ENCODE measurements at places on chromosomes 1 and 21.
A peak's percentile ranks its signal among the peaks of the same experiment; 100 is the strongest.

DNA sequence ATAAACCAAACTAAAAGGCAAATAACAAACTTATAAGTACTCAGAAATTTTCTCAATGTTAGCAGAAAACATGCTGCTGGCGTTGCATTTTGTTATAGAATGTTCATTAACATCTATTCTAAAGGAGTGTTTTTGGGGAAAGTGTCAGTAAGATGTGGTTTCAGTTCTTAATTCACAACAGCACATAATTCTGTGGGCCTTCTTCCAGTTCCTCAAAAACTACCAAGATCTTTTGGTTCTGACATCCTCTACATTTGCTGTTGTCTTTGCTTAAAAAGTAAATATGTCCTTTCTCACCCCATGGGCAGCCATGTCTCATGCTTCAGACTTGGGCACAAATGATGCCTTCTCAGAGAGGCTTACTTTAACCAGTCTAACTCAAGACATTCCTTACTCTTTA, 152.5 kb downstream of the CDC7 start:
- DNase-seq, result peak; percentile 47

- DNase-seq, result no peak
Observed at GRCh38 chr21:30349572-30349971, 1.2 kb upstream of the KRTAP23-1 start.

DNA sequence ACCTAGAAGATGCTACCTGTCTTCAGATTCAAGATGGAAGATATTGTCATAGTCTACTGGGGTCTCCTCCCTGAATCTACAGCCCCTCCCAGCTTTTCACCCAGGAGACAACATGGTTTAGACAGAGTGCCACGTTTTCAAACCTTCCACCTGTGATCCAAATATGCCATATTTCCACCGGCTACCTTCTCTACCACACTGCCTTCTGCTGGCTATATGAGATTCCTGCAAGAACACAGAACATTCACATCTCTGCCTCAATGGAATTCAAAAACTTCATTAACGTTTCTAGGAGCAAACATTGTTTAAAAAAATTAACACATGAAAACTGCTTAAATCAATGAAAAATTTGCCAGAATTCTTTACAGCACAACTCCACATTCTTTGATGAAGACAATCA, 12.9 kb upstream of the LELP1 start:
- DNase-seq, result no peak

GRCh38 chr1:1373815-1374588, 1.0 kb downstream of the AURKAIP1 start:
- no peak for DNase-seq

DNA sequence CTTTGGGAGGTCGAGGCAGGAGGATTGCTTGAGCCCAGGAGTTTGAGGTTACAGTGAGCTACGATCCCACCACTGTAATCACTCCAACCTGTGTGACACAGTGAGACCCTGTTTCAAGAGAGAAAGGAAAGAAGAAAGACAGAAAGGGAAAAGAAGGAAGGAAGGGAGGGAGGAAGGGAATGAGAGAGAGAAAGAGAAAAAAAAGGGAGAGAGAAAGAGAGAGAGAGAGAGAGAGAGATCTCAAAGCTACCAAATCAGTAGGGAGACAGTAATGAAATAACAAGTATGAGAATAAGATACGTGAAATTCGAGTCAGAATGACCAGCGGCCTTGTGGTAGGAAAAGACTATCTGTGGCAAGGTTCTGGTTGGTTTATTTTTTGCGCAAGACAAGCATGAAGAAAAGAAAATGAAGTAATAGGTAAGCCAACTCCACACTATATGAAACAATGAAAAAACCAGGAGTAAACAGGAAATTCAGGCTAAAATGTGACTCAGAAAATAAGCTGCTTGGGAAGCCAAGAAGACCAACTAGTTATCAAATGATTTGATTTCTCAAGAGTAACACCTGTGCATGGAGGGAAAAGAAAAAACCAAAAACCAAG, 8.9 kb downstream of the MTF1 start:
- no peak for DNase-seq

GRCh38 chr1:61255358-61255703, 173.0 kb downstream of the NFIA start:
- no peak for DNase-seq

DNA sequence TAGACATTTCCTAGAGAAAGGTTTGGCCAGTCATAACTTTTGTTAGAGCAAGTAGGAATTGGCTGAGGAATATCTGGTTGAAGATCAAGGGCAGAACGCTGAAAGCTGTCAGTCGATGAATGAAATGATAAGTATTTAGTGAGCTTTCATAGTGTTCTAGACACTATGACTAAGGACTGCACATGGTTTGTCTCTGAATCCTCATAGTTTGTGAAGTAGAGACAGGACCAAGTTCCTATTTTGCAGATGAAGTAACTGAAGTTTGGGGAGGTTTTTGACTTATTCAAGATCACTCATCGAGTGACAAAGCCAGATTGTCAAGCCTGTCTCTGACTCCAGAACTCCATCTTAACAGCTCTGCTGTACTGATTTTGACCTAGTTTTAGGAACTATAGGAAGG, 4.7 kb downstream of the ELOA start:
- DNase-seq, result no peak

- DNase-seq, result no peak
Observed at GRCh38 chr1:7186382-7187111, 401.3 kb downstream of the CAMTA1 start.

- DNase-seq, result no peak
Observed at GRCh38 chr1:9671377-9672140, 20.0 kb downstream of the PIK3CD start.

DNA sequence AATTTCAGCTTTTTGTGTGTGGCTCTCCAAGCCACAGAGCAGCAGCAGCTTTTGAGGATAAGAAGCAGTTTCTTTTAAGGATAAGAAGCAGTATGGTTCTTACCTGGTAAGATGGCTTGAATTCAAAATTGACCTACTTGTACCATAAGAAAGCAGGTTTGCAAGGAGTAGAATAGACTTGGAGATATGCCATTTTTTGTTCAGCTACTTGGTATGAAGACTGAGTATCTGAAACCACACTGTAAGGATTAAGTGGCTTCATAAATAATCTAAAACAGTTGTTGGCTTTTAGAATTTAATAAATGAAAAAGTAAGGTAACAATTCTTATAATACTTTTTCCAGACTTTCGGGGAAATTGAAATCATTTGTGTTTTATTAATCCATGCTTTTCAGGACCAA, 74.2 kb downstream of the ATF6 start:
- DNase-seq, result no peak

GRCh38 chr1:178143730-178144690, 50.1 kb downstream of the RASAL2 start:
- no peak for DNase-seq

GRCh38 chr1:23619299-23620188, 60.2 kb upstream of the ID3 start:
- DNase-seq, result peak; percentile 87

DNA sequence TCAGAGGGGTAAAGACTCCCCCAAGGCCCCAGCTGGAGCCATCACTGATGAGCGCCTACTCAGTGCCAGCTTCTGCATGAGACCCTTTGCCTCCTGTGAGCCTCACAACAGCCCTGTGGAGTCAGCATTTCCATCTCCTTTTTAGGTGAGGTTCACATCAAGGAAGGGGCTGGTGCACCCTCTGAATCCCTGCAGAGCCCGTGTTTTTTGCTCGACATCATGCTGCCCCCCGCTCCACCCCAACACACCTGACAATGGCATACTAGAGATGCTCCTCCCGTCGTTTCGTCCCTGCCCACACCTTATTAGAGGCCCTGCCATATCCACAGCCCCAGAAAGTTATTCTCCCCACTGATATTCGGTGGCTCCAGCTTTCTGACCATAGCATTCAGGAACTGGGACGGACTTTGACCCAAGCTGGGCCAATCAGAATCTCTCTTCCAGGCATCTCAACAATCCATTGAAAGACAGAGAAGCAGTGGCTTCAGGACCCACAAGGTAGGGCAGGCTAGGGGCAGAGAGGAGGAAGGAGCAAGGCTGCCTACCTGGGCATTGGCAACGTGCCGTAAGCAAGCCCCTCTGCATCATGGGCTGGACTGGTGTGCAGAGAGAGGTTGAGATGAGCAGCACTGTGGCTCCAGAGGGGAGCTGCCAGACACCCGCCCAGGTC, 32.7 kb downstream of the EPHA10 start:
- no peak for DNase-seq

GRCh38 chr1:108107658-108108057, 92.5 kb downstream of the SLC25A24 start:
- no peak for DNase-seq

GRCh38 chr1:70727886-70728489, 316.9 kb downstream of the CTH start:
- no peak for DNase-seq

DNA sequence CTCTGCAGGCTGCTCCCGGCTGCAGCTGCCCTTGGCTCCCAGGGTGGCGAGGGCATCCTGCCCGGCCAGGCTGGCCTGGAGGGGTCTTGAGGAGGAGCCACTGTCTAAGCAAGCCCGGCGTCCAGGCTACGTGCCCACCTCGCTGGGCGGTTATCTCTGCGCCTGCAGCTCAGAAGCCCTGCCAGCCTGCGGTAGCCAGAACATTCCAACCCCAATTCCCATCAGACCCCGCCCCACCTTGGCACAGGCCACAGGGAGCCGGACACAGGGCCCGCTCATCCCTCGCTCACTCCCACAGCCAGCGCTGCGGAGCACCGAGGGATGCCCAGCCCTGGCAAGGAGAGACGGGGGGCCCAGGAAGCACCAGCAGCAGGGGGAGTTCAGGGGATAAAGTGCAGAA, 53.9 kb downstream of the MEGF6 start:
- DNase-seq, result no peak

DNA sequence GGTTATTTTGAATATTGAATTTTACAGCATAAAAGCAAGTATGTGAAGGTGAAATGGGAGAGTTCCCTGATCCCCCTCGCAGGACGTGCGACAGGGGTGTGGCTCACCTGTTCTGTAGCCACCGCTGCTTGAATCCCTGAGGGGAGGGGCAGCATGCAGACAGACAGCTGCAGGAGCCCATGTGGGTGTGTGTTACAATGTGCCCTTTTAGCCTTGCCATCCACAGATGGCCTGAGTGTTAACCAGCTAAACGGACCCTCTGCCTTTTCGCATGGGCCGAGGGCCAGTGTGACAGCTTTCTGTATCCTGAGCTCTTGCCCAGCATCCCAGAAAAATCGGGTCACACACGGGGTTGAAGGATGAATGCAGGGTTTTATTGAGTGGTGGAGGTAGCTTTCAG, 43.3 kb downstream of the JAM2 start:
- DNase-seq, result no peak

DNA sequence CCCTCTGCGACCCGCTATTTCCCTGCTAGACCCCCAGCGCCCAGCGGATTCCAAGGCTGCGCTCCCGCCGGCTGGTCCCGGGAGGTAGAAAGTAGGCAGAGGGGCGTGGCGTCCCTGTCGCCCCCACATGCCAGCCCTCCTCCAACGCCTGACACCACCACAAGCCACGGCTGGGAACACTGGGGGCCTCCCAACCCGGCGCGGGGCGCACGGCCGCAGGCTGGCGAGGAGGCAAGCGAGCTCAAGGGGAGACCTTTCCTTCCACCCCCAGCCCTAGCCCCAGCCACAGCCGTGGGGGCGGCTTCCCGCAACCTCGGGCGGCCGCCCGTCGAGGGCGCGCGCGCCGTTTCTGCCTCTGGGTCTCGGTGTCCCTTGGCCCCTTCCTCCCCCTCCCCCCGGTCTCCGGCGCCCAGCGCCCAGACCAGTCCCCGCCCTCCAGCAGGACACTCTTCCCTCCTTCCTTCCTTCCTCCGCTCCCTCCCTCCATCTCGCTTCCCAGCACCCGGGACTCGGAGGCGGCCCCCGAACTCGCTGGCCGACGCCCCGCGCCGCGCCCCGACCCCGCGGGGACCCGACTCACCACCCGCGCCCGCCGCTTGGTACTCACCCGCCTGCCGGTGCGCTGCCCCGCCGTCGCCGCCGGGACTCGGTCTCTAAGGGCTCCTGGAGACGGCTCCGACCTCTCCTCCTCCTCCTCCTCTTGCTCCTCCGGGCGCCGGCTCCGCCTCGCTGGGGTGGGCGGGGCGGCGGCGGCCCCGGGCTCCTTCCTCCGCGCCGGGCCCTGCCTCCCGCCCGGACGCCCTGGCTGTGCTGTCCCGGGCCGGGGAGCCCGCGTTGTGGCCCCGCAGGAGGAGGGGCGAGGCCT, at the start of gene GNG12:
GNG12 (minus strand) TSS at position 731 of the 865 bp plus-strand sequence. CDS start 125,781 bp downstream, outside the sequence.
- peak; percentile 61 for DNase-seq

GRCh38 chr1:15343729-15344128, 66.0 kb upstream of the EFHD2 start:
- no peak for DNase-seq

All from GM10248 (cell line).